ENCODE measurements at places on chromosomes 12 and 14.

- no peaks in the 10 kb centered on the region for H3K27me3 ChIP-seq
- H3K27ac ChIP-seq: peak overlapping the region; percentile 94
- no peaks in the 10 kb centered on the region for H3K4me1 ChIP-seq
- DNase-seq: peak; percentile 56
- H3K36me3 ChIP-seq: no peaks in the 10 kb centered on the region
- H3K4me3 ChIP-seq: peak overlapping the region; percentile 91
These were observed 1.1 kb downstream of the NUMB start for GRCh38 chr14:73457041-73457923.

DNA sequence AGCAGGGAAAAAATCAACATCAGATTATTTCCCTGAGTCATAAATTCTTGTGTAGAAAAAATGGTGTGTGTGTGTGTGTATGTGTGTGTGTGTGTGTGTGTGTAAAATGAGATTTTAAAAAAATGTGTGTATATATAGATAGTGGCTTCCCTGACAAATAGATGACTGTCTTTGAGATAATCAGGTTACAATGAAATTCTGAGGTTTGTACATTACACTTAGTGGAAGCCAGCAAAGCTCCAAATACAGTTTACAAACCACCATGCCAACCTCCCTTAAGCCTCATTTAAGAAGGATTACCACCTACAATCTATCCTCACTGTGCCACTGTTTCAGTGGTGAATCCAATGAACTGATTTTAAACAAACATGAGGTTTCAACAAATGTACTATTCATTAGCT, 93.8 kb downstream of the MED13L start:
- no peak overlapping the region for H3K27ac ChIP-seq
- no peaks in the 10 kb centered on the region for H3K27me3 ChIP-seq
- DNase-seq: no peak
- H3K4me3 ChIP-seq: no peak overlapping the region
- no peaks in the 10 kb centered on the region for H3K4me1 ChIP-seq
- no peaks in the 10 kb centered on the region for H3K36me3 ChIP-seq

DNA sequence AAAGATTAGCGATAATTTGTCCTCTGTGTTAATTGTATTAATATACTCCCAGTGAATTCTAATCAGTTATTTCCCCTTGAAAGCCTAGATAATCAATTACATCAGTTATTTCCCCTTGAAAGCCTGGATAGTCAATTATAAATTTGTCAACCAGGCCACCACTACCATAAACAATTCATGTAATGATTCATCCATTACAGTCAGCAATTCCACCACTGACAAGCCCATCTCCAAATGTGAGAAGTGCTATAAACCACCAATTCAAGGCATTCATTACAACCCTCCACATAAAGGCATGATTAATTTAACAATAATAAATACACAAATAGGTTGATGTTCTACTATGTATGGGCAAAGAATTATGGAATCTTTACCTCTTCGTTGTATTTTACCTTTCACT, 40.9 kb downstream of the INTS13 start:
- no peaks in the 10 kb centered on the region for H3K27me3 ChIP-seq
- no peak overlapping the region for H3K4me3 ChIP-seq
- DNase-seq: no peak
- H3K27ac ChIP-seq: no peak overlapping the region
- H3K36me3 ChIP-seq: no peaks in the 10 kb centered on the region

GRCh38 chr12:119014368-119014767, 33.0 kb downstream of the SRRM4 start:
- no peaks in the 10 kb centered on the region for H3K27me3 ChIP-seq
- no peaks in the 10 kb centered on the region for H3K4me1 ChIP-seq
- no peak for DNase-seq
- no peaks in the 10 kb centered on the region for H3K36me3 ChIP-seq

GRCh38 chr14:68548194-68549076, 244.4 kb downstream of the ZFP36L1 start:
- H3K36me3 ChIP-seq: no peaks in the 10 kb centered on the region
- peak overlapping the region; percentile 48 for H3K4me3 ChIP-seq

- H3K27me3 ChIP-seq: no peaks in the 10 kb centered on the region
- no peaks in the 10 kb centered on the region for H3K4me1 ChIP-seq
- no peak for DNase-seq
- H3K27ac ChIP-seq: no peak overlapping the region
These were observed 395.2 kb upstream of the TMTC1 start for GRCh38 chr12:30178916-30179315.

DNA sequence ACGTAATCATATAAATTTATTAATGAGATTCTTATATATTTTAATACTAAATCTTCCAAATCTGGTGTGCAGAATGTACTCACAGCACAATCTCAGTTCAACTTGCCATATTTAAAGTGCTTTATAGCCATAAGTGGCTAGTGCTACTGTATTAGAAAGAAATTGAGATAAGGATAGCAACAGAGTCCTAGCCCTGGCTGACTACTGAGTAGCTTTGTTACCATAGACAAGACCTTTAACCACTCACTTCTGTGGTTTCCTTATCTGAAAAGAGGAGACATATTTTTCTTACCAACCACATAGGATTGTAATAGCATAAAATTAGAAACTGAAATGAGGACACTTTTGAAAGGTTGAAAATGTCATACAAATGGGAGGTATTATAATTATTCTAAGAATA, 2.0 kb upstream of the CHURC1 start:
- no peak overlapping the region for H3K4me3 ChIP-seq
- H3K36me3 ChIP-seq: no peaks in the 10 kb centered on the region
- no peaks in the 10 kb centered on the region for H3K27me3 ChIP-seq
- no peak overlapping the region for H3K27ac ChIP-seq
- no peak for DNase-seq

- no peaks in the 10 kb centered on the region for H3K4me1 ChIP-seq
- no peaks in the 10 kb centered on the region for H3K27me3 ChIP-seq
- H3K27ac ChIP-seq: no peak overlapping the region
- no peak for DNase-seq
- no peak overlapping the region for H3K4me3 ChIP-seq
- peaks cover 5% of the 10 kb centered on the region for H3K36me3 ChIP-seq
These were observed 11.0 kb downstream of the ZNF219 start for GRCh38 chr14:21087294-21088091.

GRCh38 chr14:68796418-68797101, 3.7 kb upstream of the ZFP36L1 start:
- H3K27ac ChIP-seq: peak overlapping the region; percentile 100
- peaks cover 4% of the 10 kb centered on the region for H3K4me1 ChIP-seq
- H3K36me3 ChIP-seq: no peaks in the 10 kb centered on the region
- DNase-seq: no peak

GRCh38 chr12:24896171-24896570, 52.7 kb downstream of the BCAT1 start:
- H3K27ac ChIP-seq: no peak overlapping the region
- no peaks in the 10 kb centered on the region for H3K27me3 ChIP-seq
- H3K4me3 ChIP-seq: no peak overlapping the region
- H3K36me3 ChIP-seq: no peaks in the 10 kb centered on the region
- DNase-seq: no peak
- H3K4me1 ChIP-seq: no peaks in the 10 kb centered on the region

- no peaks in the 10 kb centered on the region for H3K36me3 ChIP-seq
- H3K27me3 ChIP-seq: no peaks in the 10 kb centered on the region
- no peaks in the 10 kb centered on the region for H3K4me1 ChIP-seq
- DNase-seq: no peak
These were observed 794.3 kb upstream of the NOVA1 start for GRCh38 chr14:27392153-27392552.

DNA sequence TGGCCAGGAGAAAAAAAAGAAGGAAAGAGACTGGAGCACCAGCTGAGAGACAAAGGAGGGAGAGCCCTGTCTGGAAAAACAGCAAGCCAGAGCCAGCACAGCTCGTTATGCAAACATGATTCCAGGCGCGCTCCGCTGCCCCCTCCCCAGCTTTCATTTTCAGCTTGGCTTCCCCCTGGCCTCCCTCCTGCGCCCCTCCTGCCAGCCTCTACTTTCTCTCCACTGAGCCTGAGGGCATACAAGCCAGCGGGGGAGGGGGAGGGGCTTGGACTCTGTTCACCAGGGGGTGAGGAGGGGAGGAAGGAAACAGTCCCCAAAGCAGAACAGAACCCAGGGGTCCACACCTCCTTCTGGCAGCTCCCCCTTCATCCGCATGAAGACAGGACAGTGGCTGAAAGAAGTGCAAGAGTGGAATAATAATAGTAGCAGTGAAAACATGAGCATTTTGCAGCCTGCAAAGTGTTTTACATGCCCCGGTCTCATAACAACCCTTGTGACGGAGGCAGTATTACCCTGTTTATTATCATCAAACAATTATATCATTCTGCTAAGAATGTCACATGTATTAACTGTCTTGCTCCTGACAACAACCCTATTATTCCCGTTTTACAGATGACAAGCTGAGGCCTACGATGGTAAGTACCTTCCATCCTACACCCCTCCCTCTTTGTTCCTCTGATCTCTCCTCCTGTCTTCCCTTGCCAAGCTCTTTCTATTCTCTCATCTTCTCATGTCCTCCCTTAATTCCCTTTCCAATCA, 24.2 kb downstream of the SMUG1 start:
- H3K4me1 ChIP-seq: no peaks in the 10 kb centered on the region
- H3K27ac ChIP-seq: no peak overlapping the region
- no peak overlapping the region for H3K4me3 ChIP-seq
- no peak for DNase-seq

GRCh38 chr14:44586910-44587309, 79.8 kb upstream of the FSCB start:
- H3K27ac ChIP-seq: no peak overlapping the region
- no peaks in the 10 kb centered on the region for H3K4me1 ChIP-seq
- DNase-seq: no peak

DNA sequence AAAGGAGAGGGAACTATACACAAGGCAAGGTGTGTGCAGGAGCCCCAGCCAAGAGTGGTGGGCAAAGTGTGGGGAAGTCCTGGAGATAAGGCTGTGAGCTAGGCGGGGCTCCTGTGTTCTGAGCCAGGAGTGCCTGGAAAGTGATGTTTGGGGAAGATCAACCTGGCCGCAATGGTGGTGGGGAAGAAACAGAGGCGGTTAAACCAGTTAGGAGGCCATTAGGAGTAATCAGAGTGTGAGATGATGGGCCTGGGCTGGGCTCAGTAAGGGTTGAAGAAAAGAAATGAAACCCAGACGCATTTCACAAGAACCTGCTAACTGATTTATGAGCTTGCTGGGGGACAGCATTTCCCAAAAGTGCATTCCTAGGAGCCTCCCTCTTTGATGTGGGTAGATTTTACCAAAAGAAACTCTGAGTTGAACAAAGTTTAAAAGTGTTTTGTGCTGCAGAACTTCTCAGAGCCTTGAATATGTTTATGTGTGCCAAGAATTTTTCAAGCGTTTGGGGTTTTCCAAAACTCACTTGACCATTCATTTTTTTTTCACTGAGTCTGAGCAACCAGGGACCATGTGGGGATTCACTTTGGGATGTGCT, 34.2 kb upstream of the LRP1-AS start:
- no peaks in the 10 kb centered on the region for H3K4me1 ChIP-seq
- H3K27ac ChIP-seq: no peak overlapping the region
- H3K27me3 ChIP-seq: no peaks in the 10 kb centered on the region
- H3K4me3 ChIP-seq: no peak overlapping the region

- no peaks in the 10 kb centered on the region for H3K36me3 ChIP-seq
- DNase-seq: no peak
- no peaks in the 10 kb centered on the region for H3K27me3 ChIP-seq
- no peak overlapping the region for H3K27ac ChIP-seq
These were observed 88.8 kb upstream of the ATP2B1 start for GRCh38 chr12:89797436-89797835.

DNA sequence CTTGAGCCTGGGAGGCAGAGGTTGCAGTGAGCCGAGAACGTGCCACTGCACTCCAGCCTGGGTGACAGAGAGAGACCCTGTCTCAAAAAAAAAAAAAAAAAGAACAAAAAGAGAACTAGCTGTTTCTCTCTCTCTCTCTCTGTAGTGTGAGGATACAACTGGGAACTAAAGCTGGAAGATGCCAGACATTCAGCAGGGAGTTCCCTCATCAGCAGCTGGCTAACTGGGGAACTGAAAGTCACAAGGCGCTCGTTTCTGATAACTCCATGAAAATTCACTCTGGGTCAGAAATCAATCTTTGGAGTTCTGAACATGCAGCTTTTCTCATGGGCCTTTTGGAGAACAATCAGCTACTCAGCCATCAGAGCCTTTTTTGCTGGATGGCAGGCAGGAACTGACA, 43.5 kb upstream of the MAP1LC3B2 start:
- DNase-seq: no peak
- H3K36me3 ChIP-seq: no peaks in the 10 kb centered on the region
- no peaks in the 10 kb centered on the region for H3K27me3 ChIP-seq
- H3K4me1 ChIP-seq: no peaks in the 10 kb centered on the region
- no peak overlapping the region for H3K27ac ChIP-seq

DNA sequence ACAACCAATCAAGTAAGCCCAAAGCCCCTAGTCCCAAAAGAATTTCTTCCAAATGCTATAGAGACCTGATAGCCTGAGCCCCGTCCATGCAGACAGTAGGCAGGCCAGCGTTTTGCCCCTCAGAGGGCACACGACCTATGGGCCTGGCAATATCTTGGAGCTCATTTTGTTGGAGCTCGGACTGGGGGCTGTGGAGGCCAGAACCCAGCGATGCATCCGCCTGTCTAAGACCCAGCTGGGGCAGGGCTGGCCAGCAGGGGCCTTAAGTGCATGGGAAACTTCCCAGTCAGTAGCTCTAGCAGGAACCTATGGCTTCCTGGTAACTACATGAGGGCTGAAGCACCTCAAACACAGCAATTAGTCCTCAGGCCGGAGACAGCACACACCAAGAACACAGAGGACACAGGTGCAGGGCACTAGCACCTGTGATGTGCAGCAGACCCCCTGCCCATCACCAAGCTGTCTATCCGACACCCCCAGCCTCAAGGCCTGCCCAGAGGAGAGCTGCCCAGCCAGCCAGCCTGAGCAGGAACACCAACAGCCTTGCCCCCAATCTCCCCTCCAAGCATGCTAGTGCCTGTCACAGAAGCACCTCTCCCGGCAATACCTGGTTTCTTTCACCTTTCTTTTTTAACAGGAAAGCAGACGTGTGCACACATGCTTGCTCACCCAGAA, 50.8 kb downstream of the ARL6IP4 start:
- no peaks in the 10 kb centered on the region for H3K4me1 ChIP-seq
- H3K27ac ChIP-seq: no peak overlapping the region
- DNase-seq: no peak
- H3K36me3 ChIP-seq: no peaks in the 10 kb centered on the region
- no peak overlapping the region for H3K4me3 ChIP-seq
